Jurkat, Clone E6-1 (cell line): ENCODE measurements at places on chromosomes 6 and 20.

GRCh38 chr6:116004841-116005815 is 55.6 kb downstream of the FRK start:
- no peak for DNase-seq

DNA sequence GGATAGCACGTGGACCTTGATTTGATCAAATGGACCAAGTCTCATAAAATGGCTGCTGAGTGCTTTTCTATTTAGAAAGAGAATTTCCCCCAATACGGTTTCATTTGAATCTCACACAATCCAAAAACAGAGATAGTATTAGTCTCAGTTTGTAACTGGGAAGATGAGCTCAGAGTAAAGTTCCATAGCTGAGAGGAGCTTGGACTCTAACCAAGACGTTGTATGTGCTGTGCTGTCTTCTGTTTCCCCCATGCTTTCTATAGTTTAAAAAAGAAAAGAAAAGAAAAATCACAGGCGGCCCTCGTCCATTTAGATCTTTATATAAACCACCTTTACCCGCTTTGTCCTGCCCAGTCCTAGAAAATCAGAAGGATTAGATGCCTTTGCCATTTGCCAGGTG is 58.1 kb downstream of the AKAP12 start:
- no peak for DNase-seq

- DNase-seq, result no peak
Measured at GRCh38 chr6:16473908-16474771, 235.8 kb downstream of the GMPR start.

DNA sequence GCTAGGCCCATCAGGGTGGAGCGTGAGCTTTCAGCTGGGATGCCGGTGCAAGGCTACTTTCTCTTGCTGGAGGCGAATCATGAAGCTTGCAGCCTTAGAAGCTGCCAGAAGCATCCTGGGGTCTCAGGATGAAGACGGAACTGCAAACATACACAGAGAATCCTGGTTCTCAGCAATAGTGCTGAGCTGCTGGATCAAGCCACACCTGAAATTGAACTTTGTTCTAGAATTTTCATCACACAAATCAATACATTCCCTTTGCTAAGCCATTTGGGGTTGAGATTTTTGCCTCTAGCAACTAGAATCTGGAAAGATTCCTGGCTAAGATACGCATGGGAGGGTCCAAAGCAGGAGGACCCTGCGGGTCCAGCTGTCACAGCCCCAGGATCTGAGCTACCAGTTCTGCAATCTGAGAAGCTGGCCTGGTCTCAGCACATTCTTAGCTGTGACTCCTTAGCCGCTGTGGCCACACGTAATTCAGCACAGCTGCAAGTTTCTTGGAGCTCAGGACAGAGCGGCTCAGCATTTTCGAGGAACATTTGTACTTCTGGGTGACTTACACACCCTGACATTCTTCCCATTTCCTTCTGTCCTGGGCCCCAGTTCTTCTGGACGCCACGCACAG is 6.6 kb upstream of the ARFGAP1 start:
- DNase-seq, result no peak

- DNase-seq, result no peak
Measured at GRCh38 chr20:57243480-57244220, 22.8 kb downstream of the BMP7 start.

- DNase-seq, result peak; percentile 79
Measured at GRCh38 chr6:17589406-17590096, 10.6 kb upstream of the FAM8A1 start.

DNA sequence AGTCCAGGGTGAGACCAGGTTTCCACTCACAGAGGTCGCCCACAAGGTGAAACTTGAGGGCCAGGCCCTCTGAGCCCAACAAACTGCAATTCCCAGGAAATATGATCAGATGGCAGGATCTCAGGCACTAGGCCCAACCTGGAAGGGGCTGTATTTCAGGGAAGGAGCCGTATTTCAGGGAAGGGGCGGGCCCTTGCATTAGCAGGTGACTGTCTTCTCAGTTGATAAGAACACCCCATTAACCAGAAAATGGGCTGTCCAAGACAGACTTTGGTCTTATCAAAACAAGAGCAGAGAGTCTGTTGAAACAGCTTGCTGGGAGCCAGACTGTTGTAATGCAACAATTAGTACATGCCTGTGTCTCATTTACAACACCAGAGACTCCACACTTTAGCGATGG is 10.9 kb upstream of the BNIP5 start:
- DNase-seq, result no peak
